Panc1 (cell line): ENCODE measurements at places on chromosomes 11 and 22.

GRCh38 chr11:38721586-38722315 lies 2123.7 kb upstream of the RAG2 start:
- DNase-seq = no peak

- no peak for DNase-seq
Observed at GRCh38 chr11:113350336-113351067, 36.1 kb downstream of the TTC12 start.

GRCh38 chr22:43592476-43592875 lies 180.7 kb downstream of the MPPED1 start:
- no peak for DNase-seq

DNA sequence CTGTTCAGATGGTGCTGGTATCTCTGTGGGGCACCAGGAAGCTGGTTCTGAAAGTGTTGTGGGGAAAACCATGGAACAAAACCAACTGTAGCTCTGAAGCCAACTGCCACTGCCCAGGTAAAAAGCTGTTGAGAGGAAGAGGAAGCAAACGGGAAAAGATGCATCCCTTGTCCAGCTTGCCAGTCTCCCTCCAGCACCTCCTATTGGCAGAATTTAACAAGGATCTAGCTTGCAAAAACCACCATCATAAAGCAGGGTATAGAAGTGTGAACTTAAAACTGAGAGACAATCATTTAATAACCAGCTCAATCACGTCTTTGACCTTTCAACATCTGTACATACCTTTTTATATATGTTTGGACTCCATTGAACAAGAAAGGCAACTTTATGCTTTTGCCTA lies 4.5 kb downstream of the PATE1 start:
- no peak for DNase-seq

DNA sequence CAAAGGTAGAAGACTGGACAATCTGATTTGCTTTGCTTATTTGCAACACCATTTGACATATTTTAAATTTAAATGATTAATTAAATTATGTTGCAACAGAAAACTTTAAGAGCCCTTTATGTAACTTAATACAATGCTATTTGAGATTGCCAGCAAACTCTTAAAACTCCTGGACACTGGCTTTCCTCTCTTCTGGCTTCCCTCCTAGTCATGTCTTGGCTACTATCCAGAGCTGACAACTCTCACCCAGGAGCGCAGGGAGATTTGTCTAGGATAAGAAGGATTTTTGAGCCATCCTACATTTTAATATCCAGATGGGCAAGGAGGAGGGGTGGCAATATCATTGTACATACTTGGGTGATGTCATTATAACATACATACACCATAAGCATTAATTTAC lies 134.3 kb downstream of the ELP4 start:
- no peak for DNase-seq

DNA sequence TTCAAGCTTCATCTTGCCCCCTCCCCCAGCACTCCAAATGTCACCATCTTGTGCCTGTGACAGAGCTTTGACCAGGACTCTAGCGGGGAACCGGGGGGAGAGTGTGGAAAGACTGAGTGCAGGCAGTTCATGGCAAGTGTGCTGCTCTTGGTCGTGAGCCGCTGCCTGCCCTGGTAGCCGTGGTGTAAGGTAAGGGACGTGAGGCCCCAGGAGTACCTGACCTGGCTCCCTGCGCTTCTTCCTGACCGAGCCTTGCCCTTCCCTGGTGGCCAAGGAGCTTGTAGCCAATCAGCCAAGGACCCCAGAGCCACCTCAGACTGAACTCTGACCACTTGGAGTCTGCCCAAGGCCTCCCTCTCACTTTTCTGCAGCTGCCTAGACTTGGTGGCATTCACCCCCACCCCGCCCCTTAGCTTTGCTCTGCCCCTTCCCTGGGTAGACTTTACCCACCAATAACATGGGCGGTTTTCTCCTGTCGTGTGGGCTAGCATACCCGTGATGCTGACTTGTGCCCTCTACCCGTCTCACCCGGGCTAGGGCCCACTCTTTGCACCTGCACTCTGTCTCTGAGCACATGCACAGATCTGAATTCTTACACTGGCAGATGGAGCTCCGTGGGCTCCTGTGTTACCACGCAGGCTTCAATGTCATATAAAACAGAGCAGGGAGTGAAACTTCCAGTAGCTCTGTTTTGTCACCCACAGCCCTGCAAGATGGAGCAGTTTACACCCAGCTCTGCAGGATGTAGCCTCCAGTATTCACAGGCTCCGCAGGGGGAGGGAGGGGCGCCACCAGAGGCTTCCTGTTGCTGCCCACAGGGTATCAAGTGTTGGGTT lies 1.5 kb downstream of the DGKZ start:
- no peak for DNase-seq

GRCh38 chr11:113904379-113905101 lies at the start of gene HTR3B:
Gene HTR3B (plus strand): TSS chr11:113904796. CDS start chr11:113904934, 138 bp downstream.
- DNase-seq = no peak

DNA sequence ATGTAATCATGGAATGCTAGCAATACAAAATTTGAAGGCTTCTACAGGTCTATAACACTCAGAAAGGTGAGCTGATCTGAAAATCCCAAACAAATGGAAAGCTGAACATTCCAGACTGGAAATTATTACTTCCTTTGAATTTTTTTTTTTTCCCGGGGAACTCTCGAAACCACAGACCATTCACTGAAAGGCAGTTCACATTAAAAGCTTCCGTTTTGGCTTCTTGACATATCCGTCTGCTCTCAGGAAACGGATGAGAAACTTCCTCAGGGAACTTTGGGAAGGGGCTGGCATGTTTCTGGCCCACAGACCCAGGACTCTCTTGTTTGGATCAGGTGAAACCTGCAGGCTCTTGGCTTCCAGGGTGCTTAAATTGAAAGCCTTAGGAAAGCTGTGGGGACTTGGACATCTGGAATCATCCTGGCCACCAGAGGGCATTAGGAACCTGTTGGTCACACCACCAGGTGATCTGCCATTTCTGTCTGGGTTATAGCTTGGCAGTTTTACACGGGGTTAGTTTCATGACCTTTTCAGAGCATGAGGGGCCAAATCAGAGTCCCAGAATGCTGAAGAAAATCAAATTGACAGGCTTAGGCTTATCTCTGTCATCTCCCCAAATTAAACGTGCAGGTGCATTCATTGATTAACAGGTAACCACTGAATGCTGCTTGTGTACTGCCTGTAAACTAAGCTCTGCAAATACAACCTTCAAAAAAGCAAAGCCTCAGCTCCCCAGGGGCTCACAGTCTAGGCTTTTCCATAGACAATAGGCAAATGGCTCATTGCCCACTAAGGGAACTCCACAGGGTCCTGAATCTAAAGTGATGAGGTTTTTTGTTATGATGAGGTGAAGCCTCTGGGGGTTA lies 22.7 kb upstream of the GRAMD1B start:
- peak; percentile 43 for DNase-seq

DNA sequence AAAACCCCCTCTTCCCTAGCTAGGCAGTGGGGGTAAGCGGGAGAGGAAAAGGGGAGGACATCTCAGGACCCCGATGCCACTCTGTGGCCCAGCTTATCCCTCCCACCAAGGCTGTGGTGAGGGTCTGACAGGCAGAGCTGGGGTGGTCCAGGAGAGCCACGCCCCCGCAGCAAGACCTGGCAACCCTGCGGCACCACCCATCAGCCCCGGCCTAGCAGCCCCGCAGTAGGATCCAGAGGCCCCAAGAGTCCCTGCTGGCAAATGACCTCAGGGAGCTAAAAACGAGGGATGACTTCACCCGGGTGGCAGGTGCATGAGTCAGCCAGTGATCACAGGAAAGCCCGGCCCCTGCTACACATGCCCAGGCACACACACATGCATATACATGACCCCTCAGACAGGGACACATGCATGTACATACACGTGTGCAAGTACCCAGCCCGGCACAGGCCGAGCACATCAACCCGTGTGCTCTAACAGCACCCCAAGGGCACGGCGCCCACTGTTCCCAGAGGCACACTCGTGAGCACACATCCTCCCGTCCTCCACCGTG lies 32.3 kb downstream of the ARVCF start:
- peak; percentile 64 for DNase-seq

DNA sequence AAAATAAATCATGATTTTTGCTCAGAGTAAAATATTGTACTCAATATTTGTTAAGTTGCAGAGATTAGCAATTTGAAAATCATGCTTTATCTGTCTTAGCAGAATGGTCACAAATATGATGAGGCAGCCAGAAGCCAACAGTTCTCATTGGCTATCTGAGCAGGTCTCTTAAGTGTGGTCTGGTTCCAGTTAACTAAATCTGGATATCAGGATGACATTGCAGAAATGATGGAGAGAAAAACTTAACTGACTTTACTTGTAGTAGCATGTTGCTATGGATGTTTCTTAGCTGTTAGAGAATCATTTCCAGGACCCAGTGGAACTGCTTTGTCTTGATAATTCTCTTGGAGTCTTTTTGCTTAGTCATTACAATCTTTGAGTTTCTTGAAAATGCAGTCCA lies 1070.3 kb downstream of the JRKL start:
- no peak for DNase-seq

- DNase-seq = no peak
Observed at GRCh38 chr11:92087725-92088537, 136.7 kb upstream of the FAT3 start.

GRCh38 chr11:2137202-2138067 lies 1.8 kb downstream of the IGF2 start:
- peak; percentile 39 for DNase-seq

DNA sequence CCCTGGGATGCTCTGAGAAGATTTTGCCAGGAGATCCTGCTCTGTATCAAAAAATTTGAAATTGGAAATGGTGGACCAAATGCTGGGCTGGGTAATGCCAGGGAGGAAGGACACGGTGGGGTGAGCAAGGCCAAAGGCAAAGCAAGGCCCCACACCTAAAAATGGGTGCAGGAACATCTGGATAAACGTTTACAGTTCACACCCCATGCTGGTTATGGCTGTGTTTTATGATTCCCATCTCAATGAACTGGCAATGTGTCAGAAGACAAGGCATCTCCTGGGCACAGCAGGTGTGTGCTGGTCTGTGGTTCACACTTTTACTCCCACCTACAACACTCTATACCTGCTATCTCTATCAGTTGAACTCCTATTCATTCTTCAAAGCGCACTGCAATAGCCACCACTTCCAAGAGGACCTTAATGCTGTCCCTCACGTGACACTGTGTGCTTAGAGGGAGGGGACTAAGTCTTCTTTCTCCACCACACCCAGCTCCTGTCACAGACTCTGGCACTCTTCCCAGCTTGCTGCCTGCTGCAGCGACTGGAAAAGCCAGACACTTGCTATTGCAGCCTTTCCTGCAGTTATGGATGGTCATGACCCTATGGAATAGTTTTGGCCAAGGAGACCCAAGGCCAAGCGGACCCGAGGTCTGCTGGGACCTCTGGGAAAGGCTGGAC lies 277.5 kb downstream of the CTTN start:
- no peak for DNase-seq

- no peak for DNase-seq
Observed at GRCh38 chr22:44935724-44936123, 74.1 kb downstream of the PHF21B start.

DNA sequence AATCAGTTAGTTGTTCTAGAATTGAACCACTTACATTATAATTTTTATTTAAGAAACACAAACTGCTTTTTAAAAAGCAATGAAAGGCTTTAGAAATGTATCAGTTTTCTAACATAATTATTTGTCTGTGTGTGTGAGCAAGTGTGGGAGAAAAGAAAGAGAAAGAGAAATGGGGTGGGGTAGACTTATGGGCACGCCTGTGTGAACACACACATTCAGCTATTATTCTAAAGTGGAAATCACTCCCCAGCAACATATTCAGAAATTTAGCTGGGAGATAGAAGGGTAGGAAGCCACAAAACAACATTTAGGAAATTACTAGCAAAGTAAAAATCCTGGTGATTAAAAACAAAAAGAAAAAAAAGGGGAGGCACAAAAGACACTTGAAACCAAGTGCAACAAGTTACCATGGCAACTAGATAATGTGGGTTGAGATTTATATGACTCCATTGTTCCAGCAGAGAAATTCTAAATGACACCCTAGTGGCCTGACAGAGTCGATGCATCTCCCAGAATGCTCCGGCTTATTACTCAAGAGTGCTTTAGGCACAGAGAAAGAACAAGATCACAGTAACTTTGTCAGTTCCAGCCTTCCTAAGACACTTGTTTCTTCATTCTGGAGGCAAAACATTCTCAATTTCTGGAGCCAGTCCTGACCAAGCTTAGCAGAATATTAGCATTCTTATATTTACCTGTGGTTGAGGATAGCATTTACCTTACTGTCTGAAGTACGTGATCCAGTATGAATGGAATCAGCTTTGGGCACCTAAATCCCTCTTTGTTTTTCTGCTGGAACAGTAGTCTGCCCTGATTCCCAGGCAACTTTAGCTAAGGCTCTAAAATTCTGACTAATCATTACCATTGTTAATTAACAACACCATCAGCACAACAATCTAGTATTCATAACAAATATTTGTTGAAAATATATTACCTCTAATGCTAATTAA lies 444.4 kb downstream of the DLG2 start:
- no peak for DNase-seq

- no peak for DNase-seq
Observed at GRCh38 chr11:124276081-124276480, 19.9 kb downstream of the OR8G5 start.

DNA sequence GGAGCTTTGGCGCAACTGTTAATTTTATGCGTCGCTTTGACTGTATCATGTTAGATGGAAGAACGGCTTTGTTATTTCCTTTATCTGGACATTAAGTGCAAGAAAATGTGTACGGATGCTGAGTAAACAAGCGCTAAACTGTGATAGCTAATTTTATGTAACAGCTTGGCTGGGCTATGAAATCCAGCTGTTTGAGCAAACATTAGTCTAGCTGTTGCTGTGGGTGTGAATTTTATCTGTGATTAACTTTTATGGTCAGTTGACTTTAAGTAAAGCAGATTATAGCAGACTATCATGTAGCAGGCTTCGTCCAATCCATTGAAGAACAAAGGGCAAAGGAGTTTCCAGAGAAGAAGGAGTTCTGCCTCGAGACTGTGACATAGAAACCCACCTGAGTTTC lies 14.0 kb downstream of the OR8A1 start:
- DNase-seq = no peak

GRCh38 chr11:115612046-115612730 lies 108.0 kb upstream of the CADM1 start:
- DNase-seq = no peak

DNA sequence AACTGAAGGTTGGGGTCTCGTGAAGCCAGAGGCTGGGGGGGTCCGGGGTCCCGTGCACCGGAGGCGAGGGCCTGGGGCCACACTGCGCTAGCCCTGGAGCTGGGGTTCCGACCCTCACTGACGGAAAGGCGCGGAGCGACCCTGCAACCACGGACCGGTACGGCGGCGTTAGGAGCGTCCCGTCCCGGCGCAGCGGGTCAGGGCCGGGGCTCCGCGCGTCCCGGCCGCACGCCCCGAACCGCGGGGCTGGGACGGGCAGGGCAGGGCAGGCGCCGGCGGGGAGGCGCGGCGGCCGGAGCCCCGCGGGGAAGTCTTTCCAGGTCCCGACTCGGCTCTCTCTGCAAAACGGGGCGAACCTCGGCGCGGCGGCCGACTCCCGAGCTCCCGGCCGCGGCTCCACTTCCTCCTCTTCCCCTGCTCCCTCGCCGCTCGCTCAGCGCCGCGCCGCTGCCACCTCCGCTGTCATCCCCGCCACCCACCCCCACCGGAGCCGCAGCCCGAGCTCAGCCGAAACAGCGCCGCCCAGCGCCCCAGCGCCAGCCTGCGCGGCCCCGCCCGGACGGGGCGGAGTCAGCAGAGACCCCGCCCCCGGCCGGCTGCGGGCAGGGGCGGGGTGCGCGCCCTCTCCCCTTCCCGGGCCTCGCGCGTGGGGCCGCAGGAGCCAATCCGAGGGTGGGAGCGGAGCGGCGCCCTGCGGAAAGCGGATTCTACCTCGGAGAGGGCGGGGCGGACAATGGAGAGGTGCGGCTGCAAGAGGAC lies at the start of gene GDPD5:
TSS of gene GDPD5 (minus strand) at position 509 of the 759 bp plus-strand sequence. CDS start 48,206 bp downstream, outside the sequence.
- no peak for DNase-seq

- no peak for DNase-seq
Observed at GRCh38 chr11:29679996-29680395, 336.8 kb downstream of the KCNA4 start.
